NCI-H1436 treated with DMSO at 0.1 percent for 48 hours (cell line): ENCODE measurements at places on chromosomes 2 and 18.

DNA sequence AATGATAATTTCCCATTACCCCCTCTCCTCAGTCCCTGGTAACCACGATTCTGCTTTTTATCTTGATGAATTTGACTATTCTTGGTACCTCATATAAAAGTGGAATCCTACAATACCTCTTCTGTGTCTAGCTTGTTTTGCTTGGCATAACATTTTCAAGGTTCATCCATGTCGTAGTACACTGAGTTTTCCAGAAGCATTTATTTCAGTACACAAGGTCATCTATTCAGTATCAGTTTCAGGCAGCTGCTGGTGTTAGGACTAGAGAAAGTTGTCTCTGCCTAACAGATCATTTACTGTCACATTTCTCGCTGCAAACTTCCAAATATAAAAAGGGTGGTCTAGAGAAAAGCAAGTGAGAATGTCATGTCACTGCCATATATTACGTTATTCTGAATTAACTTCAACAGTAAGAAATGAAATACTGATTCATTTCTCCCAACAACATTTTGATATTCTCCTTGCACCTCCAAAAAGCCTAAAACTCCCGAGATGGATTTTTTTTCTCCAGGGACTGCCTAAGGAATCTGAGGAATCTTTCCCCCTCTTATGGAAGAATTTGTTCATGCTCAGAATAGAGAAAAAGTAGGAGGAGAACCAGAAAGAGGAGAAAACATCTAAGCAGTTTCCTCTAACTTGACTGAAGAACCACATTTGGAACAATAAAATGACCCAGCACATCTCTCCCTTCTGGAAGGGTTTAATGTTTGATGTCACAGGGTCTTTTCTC is 36.0 kb downstream of the CDK15 start:
- no peak for DNase-seq

DNA sequence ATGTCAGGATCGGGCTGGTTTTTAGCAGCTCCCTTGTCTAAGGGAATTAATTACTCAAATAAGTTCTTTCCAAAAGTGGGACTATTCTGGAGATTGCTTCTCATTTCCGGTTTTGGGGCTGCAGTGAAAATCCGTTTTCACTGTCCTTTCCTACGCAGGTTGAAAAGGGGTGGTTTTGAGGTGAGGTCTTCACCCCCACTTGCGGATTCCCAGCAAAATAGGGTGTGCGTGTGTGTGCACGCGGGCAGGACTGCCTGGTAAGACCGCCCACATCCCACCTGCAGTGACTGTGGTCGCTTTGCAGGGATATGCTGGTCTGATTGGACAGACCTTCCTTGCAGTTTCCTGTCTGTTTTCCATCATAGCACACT is 472 bp upstream of the PLEKHM3 start:
- DNase-seq, result no peak

GRCh38 chr2:113282747-113283533 is 4.2 kb upstream of the PAX8 start:
- no peak for DNase-seq

DNA sequence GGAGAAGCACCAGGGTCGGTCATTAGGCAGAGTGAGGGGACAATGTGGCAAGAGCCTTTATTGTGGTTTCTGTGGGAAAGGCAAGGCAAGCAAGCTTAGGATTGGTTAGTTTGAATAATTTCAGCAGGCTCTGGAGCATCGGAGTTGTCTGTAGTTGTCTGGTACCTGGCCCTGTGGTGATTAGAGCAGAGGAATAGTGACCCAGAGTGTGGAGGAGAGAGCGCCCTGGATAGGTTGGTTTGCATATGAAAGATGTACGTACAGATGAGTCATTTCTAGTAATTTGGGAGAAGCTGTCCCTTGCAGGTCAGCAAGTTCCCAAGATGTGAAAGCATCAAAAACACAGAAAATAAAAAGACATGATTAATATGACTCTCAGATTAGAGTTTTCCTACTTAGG is 383.1 kb upstream of the MEX3C start:
- no peak for DNase-seq

DNA sequence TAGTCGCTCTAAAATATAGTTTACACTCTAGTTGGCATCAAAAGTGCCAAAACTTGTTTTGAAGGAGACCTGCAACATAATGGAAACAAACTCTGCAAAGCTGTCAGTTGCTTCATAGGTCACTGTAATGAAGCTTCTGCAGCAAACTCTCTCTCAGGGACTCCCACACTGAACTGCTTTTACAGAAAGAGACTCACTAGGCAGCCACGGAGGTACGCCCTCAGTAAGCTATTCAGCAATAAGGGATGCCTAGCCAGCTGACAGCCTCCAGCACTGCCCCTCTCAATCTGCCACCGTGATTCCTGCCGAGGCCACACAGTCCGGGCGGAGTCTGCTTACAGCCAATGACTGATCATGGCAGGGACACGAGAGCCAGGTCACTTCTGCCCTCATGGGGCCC is 51.1 kb downstream of the COLEC12 start:
- no peak for DNase-seq

GRCh38 chr2:218368621-218369153 is 12.0 kb downstream of the CATIP start:
- DNase-seq, result no peak

- no peak for DNase-seq
Observed at GRCh38 chr2:29117636-29118303, 2.6 kb downstream of the CLIP4 start.

DNA sequence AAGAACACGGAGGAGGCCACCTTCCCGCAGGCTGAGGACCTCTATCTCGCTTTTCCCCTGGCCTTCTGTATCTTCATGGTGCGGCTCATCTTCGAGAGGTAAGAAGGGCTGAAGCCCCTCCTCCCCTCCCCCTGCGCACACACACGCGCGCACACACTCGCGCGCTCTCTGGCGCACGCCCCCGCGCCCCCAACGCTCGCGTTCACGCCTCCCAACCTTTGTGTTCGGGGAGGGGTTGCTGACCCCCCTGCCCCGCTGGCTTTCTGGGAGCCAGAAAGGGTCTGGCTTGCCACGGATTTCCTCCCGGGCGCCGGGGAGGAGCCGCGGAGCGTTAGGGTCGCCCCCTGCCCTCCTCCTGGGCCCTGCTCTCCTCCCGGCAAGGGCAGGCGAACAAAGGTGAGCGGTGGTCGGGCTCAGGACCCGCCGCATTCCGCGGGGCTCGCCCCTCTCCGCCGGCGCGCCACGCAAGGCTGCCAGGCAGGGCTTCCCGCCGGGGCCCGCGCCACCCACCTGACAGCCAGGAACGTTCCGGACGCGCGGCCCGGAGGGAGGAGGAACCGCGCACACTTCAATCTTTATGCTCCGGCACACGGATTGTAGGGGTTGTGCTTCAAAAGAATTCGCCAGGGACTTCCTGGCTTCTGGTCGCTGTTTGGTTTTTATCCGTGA is 583 bp downstream of the CERS6 start:
- DNase-seq, result no peak

- DNase-seq, result no peak
Observed at GRCh38 chr2:147327613-147328012, 517.2 kb upstream of the ACVR2A start.

GRCh38 chr2:109217362-109218086 is 88.5 kb downstream of the SH3RF3 start:
- DNase-seq, result no peak

DNA sequence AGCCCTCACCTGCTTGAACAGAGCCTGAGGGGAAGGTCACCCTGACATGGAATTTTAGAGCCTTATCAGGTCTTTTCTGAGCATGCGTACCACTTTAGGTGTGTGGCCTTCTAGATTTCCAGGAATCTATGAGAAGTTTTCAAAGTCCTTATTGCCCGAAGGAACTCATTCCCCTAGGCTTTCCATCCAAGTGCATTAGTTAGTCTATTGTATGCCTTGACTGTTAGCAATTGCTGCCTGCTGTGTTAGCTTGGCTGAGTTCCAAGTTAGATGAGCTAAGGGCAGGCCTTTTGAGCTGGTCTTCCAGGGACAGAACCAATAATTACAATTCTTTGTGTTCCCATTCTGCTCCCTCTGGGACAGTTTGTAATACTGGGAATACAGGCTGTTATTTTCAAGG is 30.8 kb upstream of the PUM2 start:
- DNase-seq, result no peak

DNA sequence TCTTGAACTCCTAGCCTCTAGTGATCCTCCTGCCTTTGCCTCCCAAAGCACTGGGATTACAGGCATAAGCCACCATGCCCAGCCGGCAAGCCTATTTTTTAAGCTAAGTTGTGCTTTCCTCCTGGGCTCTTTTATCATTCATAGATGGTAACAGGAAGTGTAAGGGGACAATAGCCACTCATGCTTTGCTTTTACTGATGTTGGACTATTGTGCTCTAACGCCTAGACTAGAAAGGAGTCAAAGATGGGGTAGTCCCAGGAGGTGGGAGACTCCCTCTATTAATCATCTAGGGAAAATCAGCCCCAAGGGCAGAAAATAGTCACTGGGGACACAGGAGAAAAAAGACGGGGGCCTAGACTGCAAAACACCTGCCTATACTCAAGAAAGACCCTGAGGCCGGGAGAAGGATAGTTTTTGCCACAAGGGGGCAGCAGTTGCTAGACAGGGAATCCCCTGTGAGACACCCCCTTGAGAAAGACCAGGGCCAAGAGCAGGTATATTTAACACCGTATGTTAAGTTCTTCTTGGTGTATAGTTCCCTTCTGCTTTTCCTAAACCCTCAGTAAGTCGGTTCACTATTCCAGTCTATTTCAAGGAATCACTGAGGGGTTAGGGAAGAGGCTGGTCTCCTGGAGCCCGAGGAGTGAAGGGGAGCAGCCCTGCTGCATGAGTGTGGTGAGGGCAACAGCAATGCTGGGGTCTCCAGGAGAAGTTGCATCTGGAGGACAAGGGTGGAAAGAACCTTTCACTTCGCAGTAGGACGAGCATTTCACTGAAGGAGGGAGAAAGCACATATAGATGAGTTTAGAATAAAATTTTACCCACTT is 2.1 kb upstream of the CXCR1 start:
- no peak for DNase-seq

DNA sequence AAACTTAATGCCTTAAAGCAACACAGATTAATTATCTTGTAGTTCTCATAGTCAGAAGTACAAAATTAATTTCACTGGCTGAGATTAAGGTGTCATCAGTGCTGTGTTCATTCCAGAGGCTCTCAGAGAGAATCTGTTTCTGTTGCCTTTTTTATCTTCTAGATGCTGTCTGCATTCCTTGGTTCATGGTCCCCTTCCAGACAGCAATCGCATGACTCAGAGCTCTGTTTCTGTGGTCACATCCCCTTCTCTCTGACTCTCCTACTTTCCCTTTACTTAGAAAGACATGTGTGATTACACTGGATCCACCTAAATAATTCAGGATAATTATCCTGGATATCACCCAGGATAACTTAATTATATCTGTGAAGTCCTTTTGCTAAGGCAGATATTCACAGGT is 148.6 kb downstream of the MAIP1 start:
- DNase-seq, result no peak

- DNase-seq, result no peak
Observed at GRCh38 chr2:68368654-68369336, 3.7 kb downstream of the PLEK start.

DNA sequence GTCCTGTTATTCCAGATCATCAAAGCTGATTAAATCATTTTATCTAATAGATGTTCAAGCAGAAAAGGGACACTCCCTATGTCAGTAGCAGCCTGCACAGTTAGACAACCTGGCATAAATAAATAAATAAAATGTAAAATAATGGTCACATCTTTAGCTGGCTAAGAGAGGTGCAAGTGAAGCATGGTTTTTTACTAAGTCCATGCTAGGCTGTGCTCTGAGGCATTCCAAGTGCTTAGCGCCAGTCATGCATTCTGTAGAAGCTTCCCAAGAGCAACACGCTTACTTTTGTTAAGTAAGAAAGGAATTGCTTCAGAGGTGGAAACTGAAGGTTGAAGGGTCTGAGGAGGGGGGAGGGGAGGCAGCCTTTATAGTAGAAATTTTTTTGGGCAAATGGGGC is 351.2 kb downstream of the CDH2 start:
- no peak for DNase-seq

DNA sequence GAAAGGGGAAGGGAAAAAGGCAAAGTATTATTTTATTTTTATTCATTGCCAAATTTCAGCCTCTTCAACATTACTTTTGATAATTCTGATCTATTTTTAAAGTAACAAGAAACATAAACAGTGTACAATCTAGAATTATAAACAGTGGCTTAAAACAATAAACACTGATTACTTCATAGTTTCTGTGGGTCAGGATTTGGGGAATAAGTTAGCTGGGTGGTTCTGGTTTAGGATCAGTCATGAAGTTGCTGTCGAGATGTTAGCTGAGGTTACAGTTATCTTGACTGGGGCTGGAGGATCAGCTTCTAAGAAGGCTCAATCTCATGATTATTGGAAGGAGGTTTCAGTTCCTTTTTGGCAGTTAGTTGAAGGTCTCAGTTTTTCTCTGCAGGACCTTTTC is 109.2 kb downstream of the SCN2A start:
- DNase-seq, result no peak

GRCh38 chr2:31764169-31764568 is 183.4 kb upstream of the SRD5A2 start:
- DNase-seq, result no peak

GRCh38 chr18:72700961-72701710 is 157.0 kb upstream of the CBLN2 start:
- no peak for DNase-seq
